ENCODE measurements at places on chromosomes 5 and 9. TPM values are rescaled to one million over a fixed set of nuclear protein-coding genes. Genes with fewer than 3 reads are reported as not detected.

GRCh38 chr5:114319236-114319635 is 42.6 kb upstream of the KCNN2 start:
- no peak for DNase-seq

GRCh38 chr5:53167836-53168235 is 58.3 kb upstream of the MOCS2 start:
- DNase-seq = no peak

DNA sequence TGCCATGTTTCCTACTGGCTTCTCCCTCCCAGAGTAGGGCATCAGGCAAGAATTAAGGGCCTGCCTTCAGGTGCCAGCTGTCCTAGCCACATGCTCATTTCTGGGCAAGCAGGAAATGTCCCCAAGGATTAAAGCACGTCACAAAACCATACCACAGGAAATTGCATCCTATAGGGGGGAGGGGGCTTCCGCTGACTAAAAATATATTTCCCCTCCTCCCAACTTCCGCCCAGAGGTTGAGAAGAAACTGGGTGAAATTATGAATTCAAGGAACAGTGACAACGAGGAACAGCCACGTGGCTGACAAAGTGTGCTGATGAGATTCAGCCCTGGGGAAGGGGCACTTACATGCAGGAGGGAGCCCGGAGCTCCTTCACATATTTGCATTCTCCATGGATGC is 4.1 kb downstream of the HBEGF start:
- DNase-seq = no peak

- no peak for DNase-seq
Observed at GRCh38 chr9:115604831-115605483, 487.0 kb upstream of the TNC start.

DNA sequence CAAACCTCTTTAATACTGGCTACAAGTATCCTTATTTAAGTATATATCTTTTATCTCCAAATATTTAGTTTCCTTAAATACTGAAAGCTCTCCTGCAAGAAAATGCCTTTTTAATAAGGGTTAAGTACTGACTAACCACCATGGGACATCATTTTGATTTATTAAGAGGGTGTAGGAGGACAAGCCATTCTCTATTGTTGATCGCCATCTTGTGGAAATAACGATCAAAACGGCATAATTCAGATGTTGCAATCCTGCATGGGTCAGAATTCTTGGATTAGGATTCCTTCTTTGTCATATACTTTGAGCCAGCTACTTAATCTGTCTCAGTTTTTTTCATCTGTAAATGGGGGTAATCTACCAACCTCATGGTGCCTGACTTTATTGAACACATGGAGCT is 28.7 kb upstream of the C5orf46 start:
- no peak for DNase-seq

- DNase-seq = no peak
Observed at GRCh38 chr5:12780536-12780935, 876.3 kb upstream of the CTNND2 start.

DNA sequence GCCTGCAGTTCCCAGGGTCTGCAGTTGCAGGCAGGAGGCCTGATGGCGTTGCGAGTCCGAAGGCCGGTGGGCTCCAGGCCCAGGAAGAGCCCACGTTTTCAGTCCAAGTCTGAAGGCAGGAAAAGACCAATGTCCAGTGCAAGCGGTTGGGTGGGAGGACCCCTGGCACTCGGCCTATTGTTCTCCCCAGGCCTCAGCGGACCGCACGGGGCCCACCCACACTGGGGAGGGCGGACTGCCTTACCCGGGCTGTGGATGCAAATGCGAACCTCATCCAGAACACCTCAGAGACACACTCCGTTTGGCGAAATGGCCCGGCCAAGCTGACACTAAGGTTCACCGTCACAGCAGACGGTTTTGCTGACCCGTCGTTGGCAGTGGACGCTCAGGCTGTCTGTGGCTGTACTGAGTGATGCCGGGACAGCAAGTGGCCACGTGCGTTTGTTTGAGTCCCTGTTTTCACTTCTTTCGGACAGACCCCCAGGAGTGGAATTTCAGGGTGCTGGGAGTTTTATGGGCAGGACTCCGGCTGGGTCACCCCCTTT is 10.2 kb upstream of the SEC16A start:
- no peak for DNase-seq

DNA sequence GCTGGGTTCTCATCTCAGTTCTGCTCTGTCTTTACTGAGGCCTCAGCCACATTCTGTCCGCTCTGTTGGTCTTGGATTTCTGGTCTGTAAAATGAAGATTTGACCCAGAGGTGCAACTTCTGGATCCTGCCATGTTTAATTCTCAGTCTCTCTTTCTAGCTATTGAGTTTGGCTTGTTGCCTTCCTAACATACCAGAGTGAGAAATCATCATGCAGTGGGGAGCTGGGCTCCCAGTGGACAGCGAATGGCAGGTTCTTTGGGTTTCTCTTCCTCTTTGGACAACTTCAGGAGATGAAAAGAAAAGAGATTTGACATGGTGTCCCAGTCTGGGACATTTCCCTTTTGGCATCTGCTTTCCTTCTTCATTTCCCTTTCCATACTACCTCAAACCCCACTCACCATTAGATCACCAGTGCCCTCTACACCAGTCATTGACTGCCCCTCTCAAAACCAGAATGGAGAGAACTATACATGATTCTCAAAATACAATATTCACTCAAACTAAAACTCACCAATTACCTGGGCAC is 334.7 kb downstream of the ACTL7B start:
- DNase-seq = no peak

DNA sequence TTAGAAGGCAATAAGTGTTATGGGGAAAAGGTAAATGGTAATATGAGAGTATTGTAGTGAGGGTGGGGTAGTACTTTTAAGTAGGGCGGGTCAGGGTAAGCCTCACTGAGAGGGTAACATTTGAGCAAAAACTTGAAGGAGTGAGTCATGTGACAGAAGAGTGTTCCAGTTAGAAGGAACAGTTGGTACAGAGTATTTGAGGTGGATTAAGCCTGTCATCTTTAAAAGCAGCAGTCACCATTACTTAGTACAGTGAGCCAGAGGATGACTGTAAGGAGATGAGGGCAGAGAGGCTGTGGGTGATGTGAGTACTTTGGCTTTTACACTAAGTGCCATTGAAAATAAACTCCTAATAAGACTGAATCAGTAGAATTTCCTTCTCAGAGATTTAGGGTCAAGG is 54.8 kb downstream of the UBAP1 start:
- DNase-seq = no peak

DNA sequence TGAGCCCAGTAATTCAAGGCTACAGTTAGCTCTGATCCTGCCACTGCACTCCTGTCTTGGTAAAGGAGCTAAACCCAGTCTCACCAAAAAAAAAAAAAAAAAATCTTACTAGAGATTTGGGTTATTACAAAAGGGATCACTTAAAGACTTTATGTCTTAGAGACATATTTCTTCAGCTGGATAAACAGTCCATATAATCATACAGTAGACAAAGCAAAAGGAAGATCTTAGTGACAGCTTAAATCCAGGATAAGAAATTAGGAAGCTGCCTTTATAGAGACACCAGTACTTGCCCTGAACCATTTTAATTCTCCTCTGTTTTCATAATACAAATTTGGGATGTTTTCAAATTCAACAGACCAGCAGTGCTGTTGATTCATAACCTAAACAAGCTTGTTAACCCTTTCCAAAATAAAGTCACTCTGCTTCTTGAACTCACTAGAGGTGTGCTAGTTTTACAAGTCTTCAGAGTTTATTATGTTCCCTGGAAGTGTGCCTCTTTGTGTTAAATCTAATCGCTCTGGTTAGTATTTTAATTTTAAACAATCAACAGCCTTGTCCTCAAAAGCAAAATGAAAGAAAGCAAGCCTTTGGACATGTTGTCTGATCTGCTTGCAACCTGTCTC is 255.5 kb downstream of the ARRDC3 start:
- DNase-seq = no peak

DNA sequence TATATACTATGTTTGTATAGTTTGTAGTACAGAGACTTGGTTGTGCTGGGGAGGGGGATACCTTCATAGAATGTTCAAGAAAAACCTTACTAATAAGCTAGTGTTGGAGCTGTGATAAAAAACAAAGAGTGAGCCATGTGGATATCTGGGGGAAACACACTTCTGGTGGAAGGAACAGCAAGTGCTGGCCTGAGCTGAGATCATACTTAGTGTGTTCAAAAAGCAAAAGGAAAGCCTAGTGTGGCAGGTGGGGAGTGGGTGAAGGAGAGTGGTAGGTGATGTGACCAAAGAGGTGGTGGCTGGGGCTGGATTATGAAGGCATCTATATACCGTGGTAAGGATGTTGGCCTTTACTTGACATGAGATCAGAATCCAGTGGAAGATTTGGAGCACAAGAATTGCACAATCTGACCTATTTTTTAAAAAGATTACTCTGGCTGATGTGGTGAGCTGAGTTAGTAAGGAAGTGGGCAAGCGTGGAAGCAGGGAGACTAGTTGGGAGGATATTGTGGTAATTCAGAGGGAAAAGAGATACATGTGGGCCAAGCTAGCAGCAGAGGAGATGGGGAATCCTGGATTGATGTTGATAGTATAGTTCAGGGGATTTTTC is 26.6 kb downstream of the PALM2AKAP2 start:
- no peak for DNase-seq

GRCh38 chr5:90866915-90867731 is 308.5 kb downstream of the ADGRV1 start:
- DNase-seq = no peak

DNA sequence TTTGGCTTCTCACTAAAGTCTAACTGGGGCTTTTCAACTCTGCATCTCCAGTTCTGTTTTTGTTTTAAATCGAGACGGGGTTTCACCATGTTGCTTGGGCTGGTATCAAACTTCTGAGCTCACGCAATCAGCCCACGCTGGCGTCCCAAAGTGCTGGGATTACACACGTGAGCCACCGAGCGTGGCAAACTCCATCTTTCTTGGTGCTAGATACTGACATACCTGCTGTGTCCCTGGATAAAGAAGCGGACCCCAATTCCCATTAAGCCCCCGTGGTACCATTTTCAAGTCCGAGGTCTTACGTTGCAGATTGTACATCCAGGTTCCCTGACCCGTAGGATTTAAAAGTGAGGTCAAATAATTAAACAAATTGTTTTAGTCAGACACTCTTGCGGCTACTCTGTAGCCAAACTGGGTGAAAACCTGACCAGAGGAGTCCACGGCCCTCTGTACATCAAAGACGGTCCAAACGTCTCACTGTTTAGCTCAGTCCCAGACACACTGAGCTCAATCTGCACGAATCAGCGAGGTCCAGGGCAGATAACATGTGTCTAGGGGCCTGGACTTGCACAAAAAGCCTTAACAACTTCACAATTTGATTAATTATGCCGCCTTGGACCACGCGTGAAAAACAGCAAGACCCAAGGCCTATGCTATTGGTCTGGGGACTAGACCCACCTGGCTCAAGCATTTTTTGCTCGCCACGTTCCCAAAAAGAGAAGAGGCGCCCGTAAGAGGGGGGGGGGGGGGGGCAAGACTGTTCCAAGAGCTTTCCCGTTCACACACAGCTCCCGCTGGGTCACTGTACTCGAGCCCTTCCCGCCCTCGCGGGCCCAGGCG is 727 bp upstream of the DNAJA1 start:
- no peak for DNase-seq

DNA sequence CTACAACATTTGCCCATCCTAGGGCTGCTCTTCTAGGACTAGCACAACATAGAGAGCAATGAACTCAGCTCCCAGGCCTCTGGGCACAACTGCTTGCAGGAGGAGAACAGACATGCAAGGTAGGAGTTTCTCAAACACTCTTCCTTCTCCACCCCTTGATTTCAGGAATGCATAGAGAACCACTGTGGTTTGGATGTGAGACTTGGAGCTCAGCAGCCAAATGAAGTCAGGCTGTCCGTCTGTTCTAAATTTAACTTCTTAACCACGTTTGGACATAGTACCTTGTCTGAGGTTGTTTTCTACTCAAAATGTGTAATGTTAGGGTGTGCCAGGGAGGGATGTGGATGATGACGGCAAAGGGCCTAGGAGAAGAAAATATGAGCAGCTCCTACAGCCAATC is 515.1 kb upstream of the TNC start:
- no peak for DNase-seq

GRCh38 chr9:3331801-3332200 is 194.0 kb downstream of the RFX3 start:
- no peak for DNase-seq

Gene RPL35
- total RNA-seq = 2,192 TPM

Gene ACTBL2
- not detected for total RNA-seq

Gene ANKRD31
- total RNA-seq = 0.79 TPM

Gene CTNND2
- total RNA-seq = 0.36 TPM

Gene ZNF608
- total RNA-seq = 23.6 TPM

Gene MEIKIN
- 0.60 TPM for total RNA-seq

Gene GPR21
- not detected for total RNA-seq

Gene GFPT2
- 42.3 TPM for total RNA-seq
